Stimulated activated CD4-positive, alpha-beta T cell treated with anti-CD3 and anti-CD28 coated beads, Interleukin-4, amount 100 ng/mL, for 1 hour (primary cell): ENCODE measurements at places on chromosomes 16 and 17.

DNA sequence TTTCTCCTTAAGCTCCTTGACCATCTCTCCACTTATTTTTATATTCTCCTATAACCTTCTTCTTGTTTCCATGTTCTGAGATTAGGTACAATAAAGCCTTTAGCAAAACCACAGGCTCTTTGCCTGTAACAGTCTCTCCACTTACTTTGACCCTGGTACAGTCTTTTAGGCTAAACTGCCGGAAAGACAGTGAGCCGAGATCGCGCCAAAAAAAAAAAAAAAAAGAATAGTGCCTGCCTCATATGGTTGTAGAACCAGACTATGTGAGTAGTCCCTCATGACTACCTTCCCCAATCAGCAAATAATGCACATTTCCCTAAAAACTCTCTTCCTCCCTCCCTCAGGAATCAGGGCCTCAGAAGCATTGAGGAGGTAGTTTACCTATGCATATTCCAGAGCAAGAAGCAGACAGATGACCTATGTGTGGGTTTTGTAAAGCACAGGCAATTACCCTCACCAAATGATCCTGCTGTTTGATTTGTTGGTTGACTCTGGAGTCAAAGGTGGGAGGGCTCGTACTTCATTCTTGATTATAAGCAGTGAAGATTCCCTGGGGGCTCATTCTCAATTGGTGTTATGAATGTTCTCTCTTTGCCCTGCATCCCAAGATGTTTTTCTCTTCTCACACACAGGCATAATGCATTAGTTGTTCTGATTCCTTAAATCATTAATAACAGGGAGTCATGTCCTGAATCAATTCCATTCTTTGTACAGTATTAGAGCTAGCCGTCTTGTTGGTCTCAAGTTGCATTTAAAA lies 8.9 kb upstream of the NME1 start:
- DNase-seq, result no peak

- no peak for DNase-seq
Observed at GRCh38 chr17:72901657-72902056, 190.8 kb downstream of the SLC39A11 start.

GRCh38 chr16:84096447-84097005 lies 20.2 kb downstream of the MBTPS1 start:
- DNase-seq, result no peak

DNA sequence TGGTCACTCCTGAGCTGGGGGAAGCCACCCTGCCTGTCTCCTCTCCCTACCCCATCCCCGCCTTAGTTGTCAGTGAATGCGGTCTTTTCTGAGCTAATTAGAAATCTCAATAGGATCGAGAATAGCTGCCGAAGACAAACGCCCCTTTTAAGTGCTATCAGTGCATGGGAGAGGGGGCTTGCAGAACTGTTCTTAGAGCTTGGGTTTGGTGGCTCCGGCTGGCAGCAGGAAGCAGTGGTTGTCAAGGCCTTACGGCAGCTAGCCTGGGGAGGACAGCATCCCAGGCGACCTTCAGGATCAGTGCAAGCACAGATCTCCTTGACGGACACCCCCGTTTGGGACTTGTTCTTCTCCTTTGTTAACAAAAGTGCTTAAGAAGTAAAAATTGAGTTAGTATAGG lies 195.1 kb downstream of the CCDC182 start:
- no peak for DNase-seq

GRCh38 chr17:50372222-50372757 lies 694 bp downstream of the MRPL27 start:
- no peak for DNase-seq

DNA sequence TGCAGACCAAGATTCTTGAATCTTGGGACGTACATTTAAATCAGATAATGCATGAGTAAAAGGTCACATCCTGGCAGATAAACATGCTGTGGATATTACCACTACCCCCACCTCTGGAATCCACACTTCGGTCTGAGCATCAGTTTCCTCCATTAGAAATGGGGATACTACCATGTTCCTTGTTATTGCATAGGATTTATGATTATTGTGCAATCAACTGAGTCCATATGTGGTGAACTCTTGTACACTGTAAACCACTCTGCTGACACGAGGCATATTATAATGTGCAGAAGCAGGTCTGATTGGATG lies 108.7 kb downstream of the VAT1L start:
- DNase-seq, result no peak

DNA sequence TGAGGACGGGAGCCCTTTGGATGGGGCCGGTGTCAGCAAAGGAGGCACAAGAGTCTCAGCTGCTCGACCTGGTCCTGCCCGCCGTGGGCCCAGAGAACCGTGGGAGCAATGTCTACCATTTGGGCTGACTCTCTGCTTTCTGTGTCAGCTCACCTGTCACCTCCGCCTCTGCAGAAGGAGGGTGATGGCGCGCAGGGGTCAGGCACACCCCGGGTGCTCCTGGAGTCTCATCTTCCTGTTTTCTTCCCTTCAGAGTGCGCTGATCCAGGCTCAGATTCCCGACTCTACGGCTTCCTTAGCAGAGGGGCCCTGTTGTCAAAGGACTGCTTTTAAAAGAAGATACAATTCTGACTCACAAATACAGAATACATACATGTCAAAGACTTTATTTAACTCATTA lies 167.1 kb downstream of the BANP start:
- DNase-seq, result no peak

DNA sequence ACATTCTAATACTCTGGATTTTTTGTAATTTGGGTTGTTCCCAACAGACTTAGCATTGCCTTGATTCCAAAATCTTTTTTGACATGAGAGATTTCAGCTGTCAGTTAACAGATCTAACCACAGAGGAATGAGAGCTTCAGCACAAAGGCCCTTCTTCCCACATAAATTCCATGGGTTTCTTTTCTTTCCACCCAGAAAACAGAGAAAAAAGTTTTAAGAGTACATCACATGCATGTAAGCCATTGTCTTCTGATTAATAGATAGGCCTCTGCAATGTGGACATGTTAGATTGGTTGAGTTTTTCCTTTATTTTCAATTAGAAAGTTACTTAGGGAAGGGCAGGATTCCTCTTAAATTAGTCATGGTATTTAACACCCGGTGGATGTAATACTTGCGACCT lies 939 bp downstream of the MYH8 start:
- no peak for DNase-seq

- no peak for DNase-seq
Observed at GRCh38 chr17:5861854-5862253, 208.3 kb upstream of the WSCD1 start.

- no peak for DNase-seq
Observed at GRCh38 chr17:57260325-57261083, 4.2 kb downstream of the MSI2 start.
